Left lobe of liver (tissue), 2 donors: ENCODE measurements at places on chromosomes 12 and 14. TPM values are rescaled to one million over a fixed set of nuclear protein-coding genes. Genes with fewer than 3 reads are reported as not detected.

DNA sequence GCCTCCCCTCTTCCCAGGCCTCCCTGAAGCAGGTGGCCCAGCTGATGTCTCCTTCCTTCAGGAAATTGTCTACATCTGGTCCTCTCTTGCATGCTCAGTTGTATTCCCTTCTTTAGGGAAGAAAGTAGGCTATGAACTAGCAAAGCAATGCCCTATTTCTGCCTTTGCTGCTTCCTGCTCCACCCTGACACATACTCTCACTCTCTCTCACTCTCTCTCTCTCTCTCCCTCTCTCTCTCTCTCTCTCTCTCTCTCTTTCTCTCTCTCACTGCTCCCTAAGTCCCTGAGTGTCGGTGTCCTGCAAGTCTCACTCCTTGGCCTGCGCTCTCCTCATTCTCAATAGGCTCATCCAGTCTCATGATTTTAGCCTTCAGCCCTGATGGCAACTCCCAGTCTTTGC is 19.4 kb upstream of the PARP11 start:
- no peak for DNase-seq

- DNase-seq, result no peak
Observed at GRCh38 chr14:31263485-31264133, 56.0 kb upstream of the HECTD1 start.

DNA sequence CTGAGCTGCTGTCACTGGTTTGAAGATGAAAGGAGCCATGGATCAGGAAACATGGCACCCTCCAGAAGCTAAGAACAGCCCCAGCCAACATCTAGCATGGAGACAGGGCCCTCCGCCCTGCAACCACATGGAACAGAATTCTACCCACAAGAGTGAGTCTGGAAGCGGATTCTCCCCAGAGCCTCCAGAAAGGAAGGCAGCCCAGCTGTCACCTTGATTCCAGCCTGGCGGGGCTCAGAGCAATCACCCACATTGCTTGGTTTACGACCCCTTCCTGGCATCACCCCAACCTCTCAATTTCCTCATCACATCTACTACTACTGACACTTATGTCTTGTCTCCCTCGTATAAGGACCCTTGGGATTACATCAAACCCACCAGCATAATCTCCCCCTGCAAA is 38.5 kb downstream of the OAS2 start:
- DNase-seq, result no peak

- DNase-seq, result no peak
Observed at GRCh38 chr12:132445884-132446632, 43.9 kb upstream of the FBRSL1 start.

The RERGL gene
- 0.25 TPM for total RNA-seq

The ESYT1 gene
- total RNA-seq, result 62.2 TPM

The GYS2 gene
- total RNA-seq, result 40.9 TPM
